Thymus (tissue), 14 donors: ENCODE measurements at places on chromosomes 5 and 9. TPM values are rescaled to one million over a fixed set of nuclear protein-coding genes. Genes with fewer than 3 reads are reported as not detected.

CTXN3 gene
- not detected for total RNA-seq

CDH18 gene
- 0.24 TPM for total RNA-seq

COL5A1 gene
- 7.6 TPM for total RNA-seq

TLR4 gene
- 8.5 TPM for total RNA-seq

ANKRD34B gene
- 0.05 TPM for total RNA-seq

- peak; percentile 32 for DNase-seq
- H3K4me3 ChIP-seq: no peak overlapping the region
- no peaks in the 10 kb centered on the region for H3K4me1 ChIP-seq
- no peaks in the 10 kb centered on the region for H3K36me3 ChIP-seq
- H3K27me3 ChIP-seq: no peaks in the 10 kb centered on the region
Observed at GRCh38 chr9:16058131-16058549, 505.3 kb downstream of the CCDC171 start.

- peaks cover 9% of the 10 kb centered on the region for H3K27me3 ChIP-seq
- H3K4me3 ChIP-seq: no peak overlapping the region
- DNase-seq: no peak
- H3K4me1 ChIP-seq: no peaks in the 10 kb centered on the region
- H3K36me3 ChIP-seq: no peaks in the 10 kb centered on the region
Observed at GRCh38 chr5:159965031-159965837, 43.7 kb upstream of the TTC1 start.

- H3K4me1 ChIP-seq: no peaks in the 10 kb centered on the region
- H3K36me3 ChIP-seq: no peaks in the 10 kb centered on the region
- H3K4me3 ChIP-seq: no peak overlapping the region
- H3K27ac ChIP-seq: no peak overlapping the region
- DNase-seq: no peak
- H3K27me3 ChIP-seq: no peaks in the 10 kb centered on the region
Observed at GRCh38 chr9:84322828-84323227, 17.7 kb downstream of the SLC28A3 start.

DNA sequence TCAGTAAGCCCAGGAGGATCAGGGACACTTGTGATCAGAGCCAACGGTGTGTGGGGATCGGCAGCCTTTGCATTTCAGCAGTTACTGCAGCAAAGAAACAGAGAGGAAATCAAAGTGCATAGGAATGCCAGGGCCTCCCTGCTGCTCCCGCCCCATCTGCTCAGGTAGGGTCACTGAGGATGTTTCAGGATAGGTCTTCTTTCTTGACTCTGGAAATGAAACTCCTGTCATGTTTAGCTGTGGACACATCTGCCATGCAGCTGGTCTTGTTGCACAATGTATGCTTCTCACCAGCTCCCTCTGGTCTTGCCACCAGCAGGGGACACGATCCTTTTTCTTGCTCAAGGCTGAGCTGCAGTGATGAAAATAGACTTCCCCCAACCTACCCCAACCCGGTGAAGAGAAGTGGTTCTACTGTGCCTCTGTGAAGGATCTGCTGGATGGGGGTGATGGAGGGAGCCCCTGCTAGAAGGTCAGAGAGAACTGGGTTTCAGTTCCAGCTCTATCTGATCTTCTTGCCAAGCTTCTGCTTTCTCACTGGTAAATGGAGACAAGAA, 185.2 kb upstream of the KLF4 start:
- no peaks in the 10 kb centered on the region for H3K27me3 ChIP-seq
- no peak overlapping the region for H3K4me3 ChIP-seq
- no peaks in the 10 kb centered on the region for H3K4me1 ChIP-seq
- H3K36me3 ChIP-seq: no peaks in the 10 kb centered on the region

- no peak for DNase-seq
- H3K4me3 ChIP-seq: no peak overlapping the region
- peaks cover 83% of the 10 kb centered on the region for H3K27me3 ChIP-seq
- no peaks in the 10 kb centered on the region for H3K36me3 ChIP-seq
- no peak overlapping the region for H3K27ac ChIP-seq
Observed at GRCh38 chr9:137044502-137045177, 1.3 kb downstream of the NPDC1 start.

DNA sequence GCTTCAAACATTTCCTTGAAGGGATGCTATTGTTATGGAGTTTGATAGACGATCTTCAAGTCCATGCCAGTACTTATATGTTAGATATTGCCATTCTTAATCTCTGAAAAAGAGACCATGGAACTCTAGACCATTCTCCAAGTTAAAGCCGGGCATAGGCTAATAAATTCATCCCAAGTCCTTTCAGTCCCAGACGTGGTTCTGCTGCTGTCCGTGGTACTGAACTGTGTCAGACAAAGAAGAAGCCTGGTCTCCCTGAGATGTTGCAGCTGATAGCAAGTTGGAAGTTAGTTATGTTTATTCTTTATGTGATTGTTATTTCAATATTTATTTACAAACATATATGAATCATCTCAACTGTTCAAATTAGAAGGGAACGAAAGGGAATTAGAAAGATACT, 158.7 kb downstream of the NMUR2 start:
- no peaks in the 10 kb centered on the region for H3K27me3 ChIP-seq
- no peaks in the 10 kb centered on the region for H3K36me3 ChIP-seq
- DNase-seq: no peak

DNA sequence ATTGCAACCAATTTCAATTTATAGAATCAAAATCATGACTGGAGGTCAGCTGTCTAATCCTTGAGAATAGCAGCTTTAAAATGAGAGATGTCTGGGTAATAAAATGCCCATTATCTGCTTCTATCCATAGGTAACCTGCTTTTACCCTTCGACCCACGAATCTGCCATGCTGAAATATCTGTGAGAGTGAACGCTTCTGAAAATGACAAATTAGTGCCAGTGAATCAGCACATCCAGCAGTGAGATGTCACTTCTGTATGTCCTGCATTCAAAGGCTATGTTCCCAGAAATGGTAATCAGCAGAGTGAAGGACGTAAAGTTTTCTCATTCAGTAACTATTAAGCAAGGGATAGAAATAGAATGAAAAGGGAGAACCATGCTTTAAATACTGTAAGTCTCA, 532.4 kb upstream of the ITGA1 start:
- no peak overlapping the region for H3K4me3 ChIP-seq
- H3K4me1 ChIP-seq: no peaks in the 10 kb centered on the region
